Occipital lobe (tissue), 3 donors: ENCODE measurements at places on chromosomes 5 and 9. TPM values are rescaled to one million over a fixed set of nuclear protein-coding genes. Genes with fewer than 3 reads are reported as not detected.

FOXD4L5 gene
- 0.47 TPM for total RNA-seq

SMIM33 gene
- total RNA-seq: not detected

ZFP37 gene
- total RNA-seq: 27.8 TPM

ANKRD55 gene
- total RNA-seq: 0.31 TPM

GRIA1 gene
- 229 TPM for total RNA-seq

FBP2 gene
- not detected for total RNA-seq

NR6A1 gene
- 2.0 TPM for total RNA-seq

ADRA1B gene
- 1.1 TPM for total RNA-seq

HTR1A gene
- total RNA-seq: 18.2 TPM

NMUR2 gene
- total RNA-seq: not detected

BAAT gene
- 0.31 TPM for total RNA-seq

KLF4 gene
- 1.9 TPM for total RNA-seq

PKD2L2 gene
- total RNA-seq: not detected

PCDHAC1 gene
- 74.1 TPM for total RNA-seq

SLC6A3 gene
- total RNA-seq: not detected

SLC25A2 gene
- not detected for total RNA-seq

FOXD4 gene
- total RNA-seq: 0.47 TPM

TAF11L5 gene
- total RNA-seq: not detected

GM2A gene
- 12.6 TPM for total RNA-seq

ZNF354B gene
- 34.9 TPM for total RNA-seq

SPATA31D4 gene
- total RNA-seq: not detected

WNT8A gene
- not detected for total RNA-seq

ALDH7A1 gene
- 34.3 TPM for total RNA-seq

NOTCH1 gene
- total RNA-seq: 22.9 TPM

SHROOM1 gene
- 0.47 TPM for total RNA-seq

RNF180 gene
- 102 TPM for total RNA-seq

CATSPER3 gene
- total RNA-seq: 1.2 TPM

SLC1A3 gene
- total RNA-seq: 243 TPM

CDC20B gene
- 0.78 TPM for total RNA-seq

CDH6 gene
- 21.5 TPM for total RNA-seq

F2RL2 gene
- total RNA-seq: 0.31 TPM

SLC34A3 gene
- total RNA-seq: 0.16 TPM

ARID3C gene
- not detected for total RNA-seq

AK3 gene
- total RNA-seq: 33.1 TPM

TOPORS gene
- total RNA-seq: 49.9 TPM

TPPP gene
- total RNA-seq: 16.2 TPM

DEPDC1B gene
- 10.3 TPM for total RNA-seq

ITGA2 gene
- total RNA-seq: 5.5 TPM

NME5 gene
- total RNA-seq: 9.4 TPM

CWC27 gene
- total RNA-seq: 30.4 TPM

TMEM215 gene
- total RNA-seq: 1.1 TPM

SPINK4 gene
- not detected for total RNA-seq

PTPRD gene
- 336 TPM for total RNA-seq

GBA2 gene
- 45.2 TPM for total RNA-seq

SLCO6A1 gene
- 0.94 TPM for total RNA-seq

KIF12 gene
- 3.3 TPM for total RNA-seq

PRRT1B gene
- not detected for total RNA-seq

TUSC1 gene
- total RNA-seq: 10.5 TPM

ANKRD18B gene
- 1.1 TPM for total RNA-seq

GLRA1 gene
- total RNA-seq: 0.16 TPM

GALNT12 gene
- total RNA-seq: 1.2 TPM

PHF24 gene
- total RNA-seq: 25.6 TPM

LCN12 gene
- total RNA-seq: not detected

PPP3R2 gene
- not detected for total RNA-seq

NUTM2G gene
- not detected for total RNA-seq

SPEF2 gene
- 9.0 TPM for total RNA-seq

IFNA13 gene
- not detected for total RNA-seq
